ENCODE measurements at places on chromosomes 5 and 9.
A peak's percentile ranks its signal among the peaks of the same experiment; 100 is the strongest.

GRCh38 chr5:8213701-8214240 is 344.8 kb downstream of the MTRR start:
- DNase-seq: no peak

- no peak for DNase-seq
Observed at GRCh38 chr9:85501456-85501855, 240.3 kb downstream of the AGTPBP1 start.

- DNase-seq: no peak
Observed at GRCh38 chr9:125755340-125755739, 8.2 kb downstream of the PBX3 start.

- no peak for DNase-seq
Observed at GRCh38 chr5:167381457-167381856, 910.0 kb upstream of the WWC1 start.

GRCh38 chr9:30774326-30774725 is 1610.1 kb upstream of the ACO1 start:
- no peak for DNase-seq

- no peak for DNase-seq
Observed at GRCh38 chr9:124947727-124948391, 7.0 kb upstream of the GOLGA1 start.

DNA sequence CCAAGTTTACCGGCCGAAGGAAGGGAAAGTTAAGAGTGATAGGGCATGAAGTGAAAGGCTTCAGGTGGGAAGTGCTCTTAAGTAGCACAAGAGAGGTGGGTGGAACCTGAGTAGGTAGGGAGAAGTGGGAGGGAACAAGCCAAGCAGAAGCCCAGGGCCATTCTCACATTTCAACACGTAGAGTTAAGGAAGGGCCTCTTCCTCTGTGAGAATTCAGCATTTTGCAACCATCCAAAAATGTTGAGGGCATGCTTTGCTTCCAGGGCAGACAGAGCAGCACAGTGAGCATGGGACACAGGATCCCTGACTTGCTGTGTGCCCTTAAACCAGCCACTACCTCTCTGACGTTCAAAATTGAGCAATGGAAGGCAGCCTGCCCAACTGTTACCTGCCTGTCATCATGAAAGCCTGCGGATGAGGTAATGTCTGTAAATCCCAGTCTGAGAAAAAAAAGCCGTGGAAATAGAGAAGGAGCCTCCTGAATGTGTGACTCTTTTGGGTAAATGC is 3.3 kb downstream of the CYFIP2 start:
- no peak for DNase-seq

GRCh38 chr9:130565792-130566191 is 13.6 kb upstream of the FUBP3 start:
- DNase-seq: no peak

DNA sequence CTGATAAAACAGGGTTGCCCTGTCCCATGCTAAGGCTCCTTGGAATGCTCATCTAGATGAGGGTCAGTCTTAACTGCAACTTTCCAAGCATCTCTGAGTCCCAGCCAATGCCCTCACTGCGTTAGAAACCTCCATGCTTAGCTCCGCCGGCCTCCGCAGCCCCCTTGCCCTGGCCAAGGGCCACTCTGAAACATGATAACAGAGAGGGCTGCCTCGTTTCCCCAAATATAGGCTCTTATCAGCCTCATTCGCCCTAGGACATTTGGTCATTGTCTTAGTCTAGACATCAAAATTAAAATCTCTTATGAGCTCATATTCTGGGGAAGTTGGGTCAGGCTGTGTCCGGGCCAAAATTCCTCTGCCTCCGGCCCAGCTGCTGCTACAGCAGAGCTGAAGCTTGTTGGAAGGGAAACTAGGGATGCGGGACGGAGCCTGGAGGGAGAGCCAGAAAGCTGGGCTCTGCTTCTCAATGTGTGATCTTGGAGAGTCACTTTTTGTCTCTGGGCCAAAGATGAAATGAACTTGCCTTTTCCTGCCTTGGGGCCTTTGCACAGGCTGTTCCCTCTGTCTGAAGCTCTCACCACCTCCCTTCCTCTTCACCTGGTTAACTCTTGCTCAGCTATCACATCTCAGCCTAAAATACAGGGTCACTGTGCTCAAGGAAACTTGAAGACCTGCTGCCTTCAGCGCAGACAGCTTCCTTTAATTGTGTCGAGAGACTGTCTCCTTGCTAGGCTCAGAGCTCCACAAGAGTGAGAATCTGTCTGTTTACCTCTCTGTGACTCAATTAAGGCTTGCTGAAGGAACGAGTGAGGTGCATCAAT is 191.3 kb downstream of the RGS3 start:
- no peak for DNase-seq

GRCh38 chr5:175344331-175345195 is 99.4 kb downstream of the DRD1 start:
- DNase-seq: no peak

DNA sequence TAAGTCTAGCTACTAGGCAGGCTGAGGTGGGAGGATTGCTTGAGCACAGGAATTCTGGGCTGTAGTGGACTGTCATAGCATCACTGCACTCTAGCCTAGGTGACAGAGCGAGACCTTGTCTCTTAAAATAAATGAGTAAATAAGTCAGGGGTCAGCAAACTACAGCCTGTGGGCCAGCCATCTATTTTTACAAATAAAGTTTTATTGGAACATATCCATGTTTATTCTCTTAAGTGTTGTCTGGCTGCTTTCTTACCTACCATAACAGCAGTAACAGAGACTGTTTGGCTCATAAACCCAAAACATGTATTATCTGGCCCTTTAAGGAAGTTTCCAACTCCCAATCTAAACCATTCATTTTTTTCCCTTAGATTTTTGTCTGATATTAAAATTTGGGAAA is 29.6 kb downstream of the DIMT1 start:
- no peak for DNase-seq

- no peak for DNase-seq
Observed at GRCh38 chr5:181149806-181150733, 2.7 kb downstream of the OR2V2 start.

DNA sequence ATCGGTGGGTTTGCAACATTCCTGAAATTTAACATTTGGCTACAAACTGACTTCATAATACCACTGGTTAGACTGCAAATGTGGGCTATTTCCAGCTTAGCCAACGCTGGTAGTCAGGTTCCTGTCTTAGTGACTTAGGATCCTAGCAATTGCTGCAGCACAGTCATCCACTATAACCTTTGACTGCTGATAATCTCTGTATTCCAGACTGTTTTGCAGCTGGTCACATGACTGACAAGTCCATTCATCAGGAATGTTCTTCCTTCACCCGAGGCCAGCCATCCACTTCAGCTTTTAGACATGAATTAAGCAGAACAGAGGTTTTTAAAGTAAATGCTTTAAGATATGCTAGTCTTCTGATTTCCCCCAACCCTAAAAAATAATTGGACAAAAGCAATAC is 425.9 kb upstream of the MPDZ start:
- DNase-seq: no peak

DNA sequence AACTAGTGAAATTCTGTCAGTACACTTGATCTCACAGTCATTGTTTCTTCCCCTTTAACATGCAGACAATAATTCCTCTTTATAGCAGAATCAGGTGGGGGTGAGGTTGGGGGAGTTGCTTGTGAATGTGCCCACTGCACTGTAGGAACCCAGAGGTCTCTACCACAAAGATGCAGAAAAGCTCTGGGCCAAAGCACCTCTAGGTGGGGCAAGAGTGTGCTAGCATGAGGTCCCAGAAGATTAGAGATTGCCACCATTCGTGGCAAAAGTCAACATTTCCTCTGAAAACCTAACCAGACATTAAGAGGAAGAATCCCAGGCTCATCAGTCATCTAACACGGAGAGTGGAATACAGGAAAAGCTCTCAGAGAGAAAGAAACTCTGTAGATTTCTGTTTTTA is 74.5 kb downstream of the PTCD2 start:
- no peak for DNase-seq

GRCh38 chr5:66306844-66307315 is 162.8 kb downstream of the SREK1 start:
- DNase-seq: no peak

DNA sequence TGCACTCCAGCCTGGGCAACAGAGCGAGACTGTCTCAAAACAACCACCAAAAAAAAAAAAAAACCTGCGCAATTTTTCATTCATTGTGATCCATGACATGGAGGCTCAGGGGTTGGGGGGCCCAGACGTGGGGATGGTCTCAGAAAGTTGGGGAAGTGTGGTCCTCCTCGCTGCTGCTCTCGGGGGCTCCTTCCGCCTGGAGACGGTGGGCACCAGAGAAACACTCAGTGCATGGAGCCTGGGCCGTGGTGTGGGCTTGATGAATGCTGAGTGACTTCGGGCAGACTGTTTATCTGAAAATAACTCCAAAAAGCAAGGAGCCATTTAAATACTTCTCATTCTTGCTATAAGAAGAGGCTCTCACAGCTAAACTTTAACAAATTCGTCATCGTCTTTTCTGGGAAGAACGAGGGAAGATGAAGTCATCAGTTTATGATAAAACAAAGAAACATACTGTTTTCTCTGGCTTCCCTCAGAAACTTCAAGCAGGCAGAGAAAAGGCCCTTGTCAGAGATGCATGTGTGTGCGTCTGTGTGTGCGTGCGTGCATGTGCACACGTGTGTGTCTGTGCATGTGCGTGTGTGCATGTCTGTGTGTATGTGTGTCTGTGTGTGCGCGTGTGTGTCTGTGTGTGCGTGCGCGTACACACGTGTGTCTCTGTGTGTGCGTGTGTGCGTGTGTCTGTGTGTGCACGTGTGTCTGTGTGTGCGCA is 35.0 kb downstream of the RASGEF1C start:
- DNase-seq: no peak

DNA sequence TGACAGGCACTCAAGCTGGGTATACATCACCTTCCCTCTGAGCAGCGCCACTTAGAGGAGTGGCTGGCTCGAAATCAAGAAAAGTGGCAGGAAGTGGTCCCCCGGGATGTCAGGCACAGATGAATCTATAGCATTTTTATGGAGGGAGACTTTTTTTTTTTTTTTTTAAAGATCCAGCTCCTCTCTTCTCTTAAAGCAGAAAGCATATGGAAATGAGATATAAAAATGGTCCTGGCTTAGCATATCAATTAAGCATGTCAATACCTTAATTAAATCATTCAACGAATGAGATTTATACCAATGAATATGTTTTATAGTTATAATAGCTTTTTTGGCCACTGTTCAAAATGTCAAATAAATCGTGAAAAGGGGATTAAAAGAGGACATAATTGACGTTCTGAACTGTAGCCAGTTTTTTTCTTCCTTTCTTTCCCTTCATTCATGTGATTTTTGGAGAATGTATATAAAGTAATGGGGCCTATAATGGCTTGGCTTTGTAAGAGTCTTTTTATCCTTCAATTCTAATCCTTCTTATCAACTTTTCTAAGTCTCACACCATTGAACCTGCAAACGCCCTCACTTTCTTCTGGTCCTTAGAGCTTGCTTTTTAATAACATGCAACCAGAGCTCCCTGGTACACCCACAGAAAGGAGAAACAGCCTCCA is 319.2 kb upstream of the PANK3 start:
- no peak for DNase-seq

GRCh38 chr5:134445856-134446818 is 34.5 kb upstream of the CDKN2AIPNL start:
- DNase-seq: no peak

DNA sequence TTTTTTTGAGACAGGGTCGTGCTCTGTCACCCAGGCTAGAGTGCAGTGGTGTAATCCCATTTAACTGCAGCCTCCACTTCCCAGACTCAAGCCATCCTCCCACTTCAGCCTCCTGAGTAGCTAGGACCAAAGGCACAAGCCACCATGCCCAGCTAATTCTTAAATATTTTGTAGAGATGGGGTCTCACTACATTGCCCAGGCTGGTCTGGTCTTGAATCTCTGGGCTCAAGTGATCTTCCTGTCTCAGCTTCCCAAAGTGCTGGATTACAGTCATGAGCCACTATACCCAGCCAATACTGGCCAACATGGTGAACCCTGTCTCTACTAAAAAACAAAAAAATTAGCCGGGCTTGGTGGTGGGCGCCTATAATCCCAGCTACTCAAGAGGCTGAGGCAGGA is 6.8 kb downstream of the DCAF12 start:
- DNase-seq: no peak

- DNase-seq: no peak
Observed at GRCh38 chr5:93909356-93909755, 168.0 kb upstream of the POU5F2 start.

DNA sequence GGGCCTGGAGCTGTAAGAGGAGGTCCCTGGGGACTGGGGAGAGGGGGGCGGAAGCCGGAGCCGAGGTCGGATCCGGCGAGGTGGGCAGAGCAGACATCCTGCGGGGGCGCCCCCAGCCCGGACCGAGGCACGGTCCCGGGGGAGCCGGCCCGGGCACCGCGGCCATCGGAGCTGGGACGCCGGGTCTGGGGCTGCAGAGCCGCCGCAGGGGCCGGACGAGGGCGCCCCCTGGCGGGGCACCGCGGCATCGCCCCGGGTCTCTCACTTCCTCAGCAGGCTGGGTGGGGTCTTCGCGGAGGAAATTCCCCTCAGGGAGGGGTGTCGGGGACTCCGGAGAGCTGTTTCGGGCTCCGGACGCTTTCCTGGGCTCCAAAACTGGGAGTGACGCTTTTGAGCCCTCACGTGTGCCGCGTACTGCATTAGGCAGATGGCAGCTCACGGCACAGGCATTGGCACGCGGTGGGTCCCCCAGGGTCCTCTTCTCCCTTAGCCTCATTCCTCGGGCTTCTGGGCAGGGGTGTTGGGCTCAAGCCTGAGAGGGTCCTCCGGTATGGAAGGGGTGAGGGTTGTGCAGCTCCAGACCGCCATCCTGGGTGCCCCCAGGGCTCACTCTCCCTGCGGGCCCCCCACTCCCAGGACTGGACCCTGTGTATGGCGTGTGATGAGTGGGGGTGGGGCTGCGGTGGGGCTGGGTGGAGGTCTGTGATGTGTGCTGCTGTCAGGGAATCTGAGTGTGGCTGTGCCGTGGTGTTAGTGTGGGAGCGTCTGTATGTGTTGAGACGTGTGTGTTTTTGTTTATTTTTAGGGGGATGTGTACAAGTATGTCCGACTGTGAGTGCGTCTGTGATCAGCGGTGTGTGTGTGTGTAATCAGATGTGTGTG is 29.6 kb downstream of the LHX2 start:
- peak; percentile 13 for DNase-seq

DNA sequence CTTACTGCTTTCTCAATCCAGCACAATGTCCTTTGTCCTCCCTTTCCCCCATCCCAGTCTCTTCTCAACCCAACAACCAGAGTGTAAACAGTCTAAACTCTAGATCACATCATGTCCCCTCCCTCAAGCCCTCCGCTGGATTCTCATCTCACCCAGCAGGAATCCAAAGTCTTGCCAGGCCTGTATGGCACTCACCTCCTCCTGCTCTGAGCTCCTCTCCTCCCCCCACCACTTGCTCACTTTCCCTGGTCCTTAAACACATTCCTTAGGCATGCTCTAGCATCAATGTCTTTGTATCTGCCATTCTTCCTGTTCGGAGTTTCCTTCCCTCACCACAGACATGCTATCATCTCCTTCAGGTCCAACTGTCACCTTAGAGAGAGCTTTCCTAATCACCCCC is 78.8 kb downstream of the NIPSNAP3B start:
- no peak for DNase-seq

DNA sequence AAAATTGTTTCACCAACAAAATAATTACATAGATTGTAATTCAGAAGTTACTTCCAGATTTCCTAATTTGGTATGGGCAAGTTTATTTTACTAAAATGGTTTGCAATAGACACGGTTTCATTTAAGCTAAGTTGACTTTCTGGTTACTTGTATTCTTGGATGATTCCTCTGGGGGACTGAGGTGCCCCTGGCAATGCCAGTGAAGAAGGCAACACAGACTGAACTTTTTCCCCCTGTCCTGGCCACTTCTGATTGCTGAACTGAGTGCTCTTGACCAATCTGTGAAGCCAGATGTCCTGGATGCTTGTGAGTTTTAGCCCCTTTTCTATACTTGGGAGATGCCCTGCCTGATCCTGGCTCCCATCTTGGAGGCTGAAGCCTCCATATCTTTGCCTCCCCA is 66.3 kb upstream of the FANCC start:
- DNase-seq: no peak

GRCh38 chr9:128636024-128636390 is 20.6 kb downstream of the DYNC2I2 start:
- no peak for DNase-seq

All from stimulated activated CD8-positive, alpha-beta memory T cell treated with anti-CD3 and anti-CD28 coated beads, Interleukin-7, amount 100 ng/mL, for 1 hour (primary cell).